ENCODE measurements at places on chromosomes 6 and 20. TPM values are rescaled to one million over a fixed set of nuclear protein-coding genes. Genes with fewer than 3 reads are reported as not detected.

OOEP gene
- not detected for total RNA-seq

DNA sequence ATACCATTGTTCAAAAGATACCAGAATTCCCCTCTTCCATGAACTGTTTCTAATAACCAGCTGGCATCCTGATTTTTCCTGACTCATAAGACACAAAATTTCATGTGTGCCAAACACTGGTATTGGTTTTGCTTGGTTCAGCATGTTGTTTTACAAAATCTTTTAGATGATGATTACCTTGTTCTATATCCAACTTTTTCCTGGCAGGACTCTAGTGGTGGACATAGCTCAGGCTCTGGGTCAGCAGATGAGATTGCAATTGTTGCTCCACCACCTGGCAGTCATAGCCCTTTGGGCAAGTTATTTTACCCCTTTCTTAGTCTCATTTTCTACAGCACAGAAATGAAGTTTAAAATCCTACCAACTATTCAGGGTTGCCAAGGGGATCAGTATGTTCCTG is 6.2 kb downstream of the TRIM38 start:
- no peak for DNase-seq

DNA sequence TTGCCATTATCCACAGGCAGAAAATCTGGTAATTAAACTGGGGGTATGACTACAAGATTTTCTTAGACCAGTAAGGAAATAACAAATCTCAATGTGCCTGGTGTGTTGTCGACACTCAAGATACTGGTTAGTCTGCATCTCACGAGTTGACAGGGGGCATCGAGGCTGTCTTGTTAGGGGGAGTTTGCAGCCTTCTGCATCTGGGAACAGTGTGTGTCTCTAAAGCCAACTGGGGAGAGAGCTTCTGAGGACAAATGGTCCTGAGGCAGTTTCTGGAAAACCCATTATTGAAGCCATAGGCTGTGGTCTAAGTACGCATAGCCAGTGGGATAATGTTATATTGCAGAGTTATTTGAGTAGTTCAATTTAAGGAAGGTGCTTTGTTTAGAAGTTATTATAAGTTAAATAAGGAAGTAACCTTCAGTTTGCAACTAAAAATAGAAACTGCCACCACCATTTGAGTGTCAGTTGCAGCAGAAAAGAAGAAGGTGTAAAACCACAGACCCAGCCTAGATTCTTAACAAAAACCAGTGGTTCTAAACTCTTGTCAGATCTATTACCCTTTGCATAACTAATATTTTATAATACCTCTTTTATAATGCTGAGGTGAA is 15.4 kb upstream of the MAPK13 start:
- DNase-seq: no peak

GRCh38 chr6:112189494-112189893 is 64.9 kb downstream of the LAMA4 start:
- DNase-seq: no peak

GRCh38 chr6:46756469-46757213 is 9.9 kb downstream of the ANKRD66 start:
- peak; percentile 42 for DNase-seq

DNA sequence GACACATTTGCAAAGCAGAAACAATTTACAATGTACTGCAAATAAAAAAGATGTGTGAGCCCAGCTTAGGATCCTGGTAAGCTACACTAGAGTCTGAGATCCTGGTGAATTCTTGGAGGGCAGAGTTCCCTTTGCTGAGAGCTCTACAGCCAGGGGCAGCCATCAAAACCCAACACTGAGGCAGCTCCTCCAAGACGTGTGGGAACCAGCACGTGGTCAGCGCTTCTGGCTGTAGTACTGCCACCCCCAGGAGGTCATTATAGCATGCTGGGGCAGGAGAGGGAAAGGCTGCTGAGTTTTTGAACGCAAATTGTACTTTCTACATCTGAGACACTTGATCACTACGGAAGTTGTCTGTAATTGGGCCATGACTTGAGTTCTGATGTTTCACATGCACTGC is 131.5 kb downstream of the INSM1 start:
- no peak for DNase-seq

- no peak for DNase-seq
Measured at GRCh38 chr6:132814716-132815570, 574 bp downstream of the RPS12 start.

- DNase-seq: peak; percentile 14
Measured at GRCh38 chr6:150510576-150510975, 89.1 kb upstream of the PLEKHG1 start.

DNA sequence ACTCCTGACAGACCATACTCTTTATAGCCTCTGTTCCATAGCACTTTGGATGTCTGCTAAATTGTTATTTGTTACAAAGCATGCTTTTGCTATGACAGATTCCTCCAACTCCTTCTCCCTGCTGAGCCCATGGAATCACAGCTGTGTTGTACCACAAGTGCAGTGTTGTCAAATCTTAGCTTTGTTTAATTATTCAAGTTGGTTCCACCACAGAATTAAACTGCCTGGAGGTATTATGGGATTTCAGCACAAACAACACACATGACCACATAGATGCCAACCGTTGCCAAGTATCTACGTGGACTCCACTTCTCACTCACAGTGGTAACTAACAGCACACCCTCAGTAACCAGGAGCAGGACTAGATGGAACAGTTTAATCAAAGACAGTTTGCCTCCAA is 32.7 kb upstream of the MARCKS start:
- DNase-seq: no peak

DNA sequence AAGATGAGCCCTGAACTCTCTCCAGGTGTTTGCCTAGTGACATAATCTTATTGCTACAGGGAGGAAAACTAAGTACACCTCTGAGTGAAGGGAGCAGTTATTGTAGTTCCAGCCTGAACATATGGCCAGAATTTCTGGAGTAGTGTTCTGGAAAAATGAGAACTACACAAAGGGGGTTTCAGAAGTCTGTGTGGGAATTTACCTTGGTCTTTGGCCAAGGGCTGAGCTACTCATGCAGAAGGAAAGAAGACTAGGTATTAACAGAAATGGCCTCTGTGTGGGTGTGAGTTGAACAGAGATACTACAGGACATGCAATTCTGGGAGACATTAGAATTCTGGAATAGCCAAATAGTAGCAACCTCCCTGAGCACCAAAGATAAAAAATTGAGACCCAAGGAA is 1009.7 kb upstream of the GJE1 start:
- DNase-seq: no peak

BEND6 gene
- total RNA-seq: 0.45 TPM

CCN6 gene
- total RNA-seq: not detected

- no peak for DNase-seq
Measured at GRCh38 chr20:24473435-24474223, 4.2 kb downstream of the SYNDIG1 start.

GSTA2 gene
- total RNA-seq: not detected

FOXF2 gene
- 66.6 TPM for total RNA-seq

GRCh38 chr6:157928428-157928827 is 53.2 kb upstream of the SYNJ2 start:
- no peak for DNase-seq

- peak; percentile 89 for DNase-seq
Measured at GRCh38 chr20:6122111-6122872, 538 bp downstream of the FERMT1 start.

MYLK4 gene
- total RNA-seq: 0.34 TPM

DNA sequence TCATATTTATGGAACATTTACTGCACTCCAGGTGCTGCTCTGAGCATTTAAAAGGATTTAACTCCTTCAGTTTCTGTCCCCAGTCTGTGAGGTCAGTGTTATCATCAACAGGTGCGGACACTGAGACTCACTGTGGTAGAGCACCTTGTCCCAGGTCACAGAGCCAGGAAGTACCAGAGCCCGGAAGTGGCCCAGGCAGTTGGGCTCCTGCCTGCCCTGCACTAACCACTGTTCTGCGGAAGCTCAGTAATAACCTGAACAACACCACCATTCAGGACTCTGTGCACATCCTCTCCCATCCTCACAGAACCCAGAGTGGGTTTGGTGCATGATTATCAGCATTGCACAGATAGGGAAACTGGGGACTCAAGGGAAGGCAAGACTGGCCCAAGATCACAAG is 16.8 kb upstream of the SIRPG start:
- peak; percentile 64 for DNase-seq

DNA sequence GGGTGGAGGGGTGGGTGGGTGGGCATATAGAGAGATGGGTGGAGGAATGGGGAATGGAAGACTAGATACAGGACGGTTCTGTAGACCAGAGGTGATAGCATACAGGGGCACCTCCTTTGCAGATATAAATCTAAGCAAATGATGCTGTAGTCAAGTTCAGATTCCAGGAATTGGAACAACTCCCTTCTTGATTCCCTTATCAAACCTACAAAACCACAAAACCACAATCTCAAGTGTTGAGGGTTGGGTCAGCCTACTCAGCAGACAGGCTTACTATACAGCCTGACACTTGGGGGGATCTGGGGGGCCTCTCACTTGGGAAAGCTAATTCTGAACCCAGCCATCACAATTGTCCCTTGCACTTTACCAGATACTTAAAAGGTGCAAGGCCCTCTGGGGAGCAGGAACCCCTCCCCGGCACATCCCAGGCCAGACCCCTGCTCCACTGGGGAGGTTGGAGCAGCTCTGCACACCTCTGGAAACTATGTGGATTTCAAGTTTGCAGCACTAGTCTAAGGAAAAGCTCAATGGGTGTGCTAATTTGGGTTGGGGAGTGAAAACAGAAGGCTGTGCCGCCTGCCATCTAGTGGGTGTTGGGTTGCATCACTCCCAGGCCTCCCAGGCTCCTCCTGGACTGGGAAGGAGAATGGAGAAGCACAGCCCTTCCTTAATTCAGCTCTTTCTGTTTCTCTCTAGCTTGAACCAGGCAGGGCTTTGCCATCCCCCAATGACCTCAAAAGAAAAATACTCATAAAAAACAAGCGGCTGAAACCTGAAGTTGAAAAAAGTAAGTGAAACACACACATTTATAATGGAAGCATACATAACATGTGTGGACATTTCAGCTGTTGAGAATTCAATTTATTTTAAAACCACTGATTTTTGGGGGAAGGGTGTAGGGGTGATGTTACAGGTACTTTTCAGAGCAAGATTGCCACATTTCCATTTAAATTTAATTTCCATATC is 121.2 kb upstream of the LAMP5 start:
- DNase-seq: no peak

- DNase-seq: no peak
Measured at GRCh38 chr6:145600299-145600698, 135.0 kb downstream of the EPM2A start.
